ENCODE measurements at places on chromosomes 5 and 9. TPM values are rescaled to one million over a fixed set of nuclear protein-coding genes. Genes with fewer than 3 reads are reported as not detected.

DNA sequence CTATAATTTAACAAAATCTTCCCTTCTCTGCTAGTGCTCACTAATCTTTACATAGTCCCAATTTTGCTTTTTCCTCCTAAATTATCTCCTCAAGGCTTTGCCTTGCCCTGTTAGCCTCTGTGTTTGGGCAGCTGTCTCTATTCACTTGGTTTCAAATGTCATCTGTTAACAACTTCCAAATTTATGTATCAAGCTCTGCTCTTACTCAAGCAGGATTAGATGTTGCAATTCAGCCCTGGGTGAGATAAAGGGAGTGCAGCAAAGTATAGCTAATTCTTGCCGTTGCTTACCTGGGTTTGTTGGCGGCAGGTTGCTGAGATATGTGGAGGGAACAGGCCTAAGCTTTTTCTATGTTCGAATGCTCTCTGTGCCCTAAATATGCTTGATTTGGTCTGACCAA, 483.8 kb downstream of the DMAC1 start:
- DNase-seq, result no peak

DNA sequence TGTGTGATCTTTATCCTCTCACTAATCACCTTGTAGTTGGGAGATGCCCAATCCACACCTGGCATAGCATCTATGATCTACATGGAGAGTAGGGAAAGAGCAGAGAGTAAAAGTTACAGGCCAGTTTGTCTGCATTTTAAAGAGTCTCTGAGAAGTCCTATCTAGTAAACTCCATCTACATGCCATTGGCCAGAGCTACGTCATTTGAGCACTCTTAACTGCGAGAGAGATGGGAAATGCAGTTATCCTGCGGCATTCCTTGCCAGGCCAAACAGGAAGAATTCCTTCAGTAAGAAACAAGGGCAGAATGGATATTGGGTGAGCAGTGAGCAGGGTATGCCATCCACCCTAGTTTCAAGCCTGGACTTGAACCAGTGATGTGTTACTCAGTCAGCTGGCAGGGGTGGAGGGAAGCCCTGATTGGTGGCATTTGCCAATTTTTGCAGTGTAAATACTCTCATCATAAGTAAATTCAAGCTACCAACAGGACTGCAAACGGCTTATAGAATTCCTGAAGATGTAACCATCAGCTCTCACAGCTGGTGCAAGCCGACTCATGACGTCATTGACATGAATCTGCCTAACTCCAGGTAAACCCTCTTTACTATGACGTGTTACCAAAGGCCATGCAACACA, 156.8 kb upstream of the MSX2 start:
- DNase-seq, result no peak

Gene C9
- total RNA-seq, result 0.34 TPM

- DNase-seq, result no peak
Measured at GRCh38 chr5:43019291-43019613, 20.9 kb downstream of the ANXA2R start.

- DNase-seq, result peak; percentile 64
Measured at GRCh38 chr9:88534456-88535225, at the start of gene NXNL2. TSS of gene NXNL2 (plus strand) at chr9:88535178. CDS start at chr9:88535435, 257 bp downstream.

DNA sequence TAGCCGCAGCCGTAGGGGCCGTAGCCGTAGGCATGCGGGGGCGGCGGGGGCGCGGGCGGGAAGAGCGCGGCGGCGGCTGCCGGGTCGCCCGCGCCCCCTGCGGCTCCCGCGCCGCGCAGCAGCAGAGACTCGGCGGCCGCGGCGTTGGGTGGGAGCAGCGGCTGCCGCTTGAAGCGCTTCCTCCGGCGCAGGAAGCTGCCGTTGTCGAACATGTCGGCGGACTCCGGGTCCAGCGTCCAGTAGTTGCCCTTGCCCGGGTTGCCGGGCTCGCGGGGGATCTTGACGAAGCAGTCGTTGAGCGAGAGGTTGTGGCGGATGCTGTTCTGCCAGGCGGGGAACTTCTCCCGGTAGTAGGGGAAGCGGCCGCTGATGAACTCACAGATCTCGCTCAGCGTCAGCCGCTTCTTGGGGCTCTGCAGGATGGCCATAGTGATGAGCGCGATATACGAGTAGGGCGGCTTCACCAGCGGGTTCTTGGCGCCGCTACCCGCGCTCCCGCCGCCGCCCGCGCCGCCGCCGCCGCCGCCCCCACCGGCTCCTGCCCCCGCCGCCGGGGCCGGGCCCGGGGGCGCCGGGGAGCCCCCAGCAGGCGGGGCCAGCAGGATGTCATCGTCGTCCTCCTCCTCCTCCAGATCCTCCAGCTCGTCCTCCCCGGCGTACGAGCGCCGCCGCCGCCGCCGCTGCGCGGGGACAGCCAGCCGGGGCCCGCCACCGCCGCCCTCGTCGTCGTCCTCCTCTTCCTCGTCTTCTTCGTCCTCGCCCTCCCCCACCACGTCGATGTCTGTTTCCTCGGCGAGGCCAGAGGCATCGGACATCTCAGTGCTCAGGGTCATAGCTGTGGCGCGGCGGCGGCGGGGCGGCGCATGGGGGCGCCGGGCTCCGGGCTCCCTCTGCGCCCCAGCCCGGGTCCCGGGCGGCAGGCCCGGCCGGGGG, 781 bp downstream of the FOXD1 start:
- no peak for DNase-seq

DNA sequence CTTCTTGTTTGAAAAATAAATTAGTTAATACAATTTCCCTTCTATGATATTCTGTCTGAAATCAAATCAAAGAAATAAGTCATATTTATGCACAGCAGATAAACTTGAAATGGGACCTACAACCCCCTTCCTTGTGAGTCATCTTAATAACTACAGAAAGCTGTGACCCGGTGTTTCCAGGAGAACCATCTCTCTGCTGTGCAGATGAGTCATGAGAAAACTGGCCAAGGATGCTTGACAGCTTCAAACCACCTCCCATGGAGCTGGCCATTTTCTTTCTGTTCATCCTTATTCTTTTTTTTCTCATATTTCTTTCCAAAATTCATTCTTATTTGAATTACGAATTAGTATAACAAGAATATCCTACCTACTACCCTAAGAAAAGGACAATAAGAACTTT, 43.4 kb upstream of the NR4A3 start:
- peak; percentile 49 for DNase-seq

GRCh38 chr5:132714456-132715307, 22.7 kb downstream of the KIF3A start:
- no peak for DNase-seq

All from HCT116 (cell line).